ENCODE measurements at places on chromosomes 13 and 19. TPM values are rescaled to one million over a fixed set of nuclear protein-coding genes. Genes with fewer than 3 reads are reported as not detected.
A peak's percentile ranks its signal among the peaks of the same experiment; 100 is the strongest.

- DNase-seq, result no peak
Observed at GRCh38 chr19:58117841-58118575, 20.0 kb upstream of the ZSCAN18 start.

DNA sequence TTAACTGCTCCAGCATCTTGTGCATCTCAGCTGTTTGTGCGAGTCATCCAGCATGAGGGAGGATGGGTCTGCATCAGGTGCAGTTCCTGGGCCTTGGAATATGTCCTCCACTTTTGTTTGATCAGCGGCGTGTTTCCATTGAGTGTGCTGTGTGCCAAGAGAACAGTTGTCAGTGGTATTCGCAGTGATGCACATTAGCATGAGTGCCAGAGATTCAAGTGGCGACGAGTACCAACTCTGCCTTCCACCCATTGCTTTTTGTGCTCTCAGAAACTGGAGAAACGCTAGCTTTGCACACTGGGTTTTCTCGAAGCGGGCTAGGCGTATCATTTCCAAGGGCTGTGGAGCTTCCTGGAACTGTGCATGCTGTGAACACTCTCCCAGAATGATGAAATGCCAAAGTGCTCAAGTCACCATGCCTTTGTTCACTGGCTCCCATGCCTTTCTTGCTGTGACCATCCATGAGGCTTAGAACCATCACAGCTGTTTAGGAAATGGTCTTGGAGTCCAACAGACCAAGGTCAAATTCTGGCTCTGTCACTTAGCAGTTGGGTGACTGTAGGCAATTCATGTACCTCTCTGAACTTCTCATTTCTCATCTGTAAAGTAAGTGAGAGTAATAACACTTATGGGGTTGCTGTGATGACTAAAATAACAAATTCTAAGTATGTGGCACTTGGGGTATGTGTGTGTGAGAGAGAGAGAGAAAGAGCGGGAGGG lies 18.4 kb downstream of the LRCH1 start:
- DNase-seq, result no peak

DNA sequence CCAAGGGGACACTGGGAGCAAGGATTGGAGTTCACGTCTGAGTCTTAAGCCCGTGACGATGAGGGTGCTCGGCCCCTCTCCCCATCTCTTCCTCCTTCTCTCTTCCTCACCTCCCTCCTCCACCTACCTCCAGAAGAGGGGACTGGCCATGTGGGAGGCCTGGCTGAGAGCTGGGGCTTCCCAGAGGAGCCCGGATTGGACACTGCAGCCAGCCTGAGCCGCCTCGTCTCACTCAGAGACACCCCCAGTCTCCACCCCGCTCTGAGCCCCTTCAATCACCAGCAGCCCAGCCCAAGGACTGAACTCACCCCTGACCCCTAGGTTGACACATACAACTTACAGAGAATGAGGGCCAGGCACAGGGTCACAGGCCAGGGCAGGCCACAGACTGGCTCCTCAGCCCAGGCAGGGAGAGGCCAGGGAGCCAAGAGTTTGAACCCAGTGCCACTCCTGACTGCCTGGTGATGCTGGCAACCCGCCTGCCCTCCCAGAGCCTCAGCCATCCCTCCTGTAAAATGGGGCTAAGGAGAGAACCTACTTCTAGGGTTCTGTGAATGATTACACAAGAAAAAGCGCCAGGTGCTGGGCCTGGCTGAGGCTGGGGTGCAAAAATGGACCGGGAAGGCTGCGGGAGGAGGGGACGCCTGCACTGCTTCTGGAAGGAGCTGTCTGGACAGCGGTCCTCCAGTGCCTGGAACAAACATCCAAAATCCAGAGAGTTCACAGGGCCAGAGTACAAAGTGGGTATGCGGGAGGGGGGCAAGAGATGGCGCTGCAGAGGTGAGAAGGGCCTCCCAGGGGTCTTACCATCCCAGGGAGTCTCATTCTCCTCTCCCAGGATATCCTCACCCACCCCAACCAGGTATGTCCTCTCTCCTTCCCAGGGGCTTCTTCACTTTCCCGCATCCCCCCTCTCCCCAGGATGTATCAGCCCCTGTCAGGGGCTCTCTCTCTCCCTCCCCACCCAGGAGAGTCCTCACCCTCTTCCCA lies 1.1 kb downstream of the CD79A start:
- DNase-seq, result no peak

GRCh38 chr19:29983568-29983967 lies 41.5 kb downstream of the URI1 start:
- no peak for DNase-seq

ZNF541 gene
- total RNA-seq, result not detected

- DNase-seq, result no peak
Observed at GRCh38 chr13:31264151-31264550, 64.4 kb downstream of the B3GLCT start.

GRCh38 chr13:41696163-41697003 lies 239.0 kb downstream of the RGCC start:
- DNase-seq, result peak; percentile 84

DNA sequence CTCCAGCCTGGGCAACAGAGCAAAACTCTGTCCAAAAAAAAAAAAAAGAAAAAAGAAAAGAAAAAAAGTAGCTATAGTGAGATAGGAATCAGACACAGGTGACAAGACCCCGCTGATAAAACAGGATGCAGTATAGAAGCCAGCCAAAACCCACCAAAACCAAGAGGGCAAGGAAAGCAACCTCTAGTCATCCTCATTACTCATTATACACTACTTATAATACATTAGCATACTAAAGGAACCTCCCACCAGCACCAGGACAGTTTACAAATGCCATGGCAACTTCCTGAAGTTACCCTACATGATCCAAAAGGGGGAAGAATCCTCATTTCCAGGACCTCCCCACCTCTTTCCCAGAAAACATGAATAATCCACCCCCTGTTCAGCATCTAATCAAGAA lies 35.6 kb upstream of the UBL3 start:
- DNase-seq, result no peak

DNA sequence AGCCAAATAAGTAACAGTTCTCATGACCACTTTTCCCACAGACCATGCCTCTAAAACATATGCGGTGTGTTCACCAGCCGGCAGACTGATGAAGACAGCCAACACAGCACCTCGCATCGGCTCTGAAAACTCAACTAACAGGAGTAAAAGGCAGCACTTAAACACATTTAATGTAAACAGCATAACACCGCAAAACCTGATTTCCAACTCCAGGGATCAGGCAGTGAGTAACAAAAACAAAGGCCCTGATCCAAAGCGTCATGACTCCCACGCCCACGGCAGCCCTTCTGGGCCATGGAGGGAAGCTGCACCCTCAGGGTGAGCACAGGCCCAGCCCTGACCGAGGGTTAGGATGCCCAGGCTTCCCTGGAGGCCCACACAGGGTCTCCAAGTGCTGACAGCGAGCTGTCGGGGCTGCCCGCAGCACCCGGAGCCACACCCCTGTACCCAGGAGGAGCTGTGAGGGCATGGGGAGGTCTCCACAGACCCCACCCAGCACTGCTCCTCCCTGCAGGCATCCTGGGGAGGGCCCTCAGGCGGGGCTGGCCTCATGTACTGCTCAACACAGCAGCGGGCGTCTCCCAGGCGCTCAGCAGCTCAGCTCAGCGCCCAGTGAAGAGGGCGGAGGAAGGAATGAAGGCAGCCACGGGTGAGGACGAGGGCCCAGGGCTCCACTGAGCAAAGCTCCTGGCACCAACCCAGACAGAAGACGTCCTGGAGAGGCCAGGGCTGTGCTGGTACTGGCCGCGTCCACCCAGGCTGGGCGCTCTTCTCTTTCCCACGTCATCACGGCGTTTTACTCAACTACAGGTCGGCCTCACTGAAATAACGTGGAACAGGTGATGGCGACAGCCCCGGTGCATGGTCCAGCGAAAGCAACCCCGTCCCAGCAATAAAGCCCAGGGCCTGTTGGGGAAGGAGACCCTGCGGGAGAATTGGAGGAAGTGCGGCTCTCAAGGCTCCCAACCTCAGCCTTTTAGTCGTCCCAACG lies 53.7 kb downstream of the RASA3 start:
- peak; percentile 63 for DNase-seq

Measured in HFFc6 (cell line).